ENCODE measurements at places on chromosomes 3 and 15.

DNA sequence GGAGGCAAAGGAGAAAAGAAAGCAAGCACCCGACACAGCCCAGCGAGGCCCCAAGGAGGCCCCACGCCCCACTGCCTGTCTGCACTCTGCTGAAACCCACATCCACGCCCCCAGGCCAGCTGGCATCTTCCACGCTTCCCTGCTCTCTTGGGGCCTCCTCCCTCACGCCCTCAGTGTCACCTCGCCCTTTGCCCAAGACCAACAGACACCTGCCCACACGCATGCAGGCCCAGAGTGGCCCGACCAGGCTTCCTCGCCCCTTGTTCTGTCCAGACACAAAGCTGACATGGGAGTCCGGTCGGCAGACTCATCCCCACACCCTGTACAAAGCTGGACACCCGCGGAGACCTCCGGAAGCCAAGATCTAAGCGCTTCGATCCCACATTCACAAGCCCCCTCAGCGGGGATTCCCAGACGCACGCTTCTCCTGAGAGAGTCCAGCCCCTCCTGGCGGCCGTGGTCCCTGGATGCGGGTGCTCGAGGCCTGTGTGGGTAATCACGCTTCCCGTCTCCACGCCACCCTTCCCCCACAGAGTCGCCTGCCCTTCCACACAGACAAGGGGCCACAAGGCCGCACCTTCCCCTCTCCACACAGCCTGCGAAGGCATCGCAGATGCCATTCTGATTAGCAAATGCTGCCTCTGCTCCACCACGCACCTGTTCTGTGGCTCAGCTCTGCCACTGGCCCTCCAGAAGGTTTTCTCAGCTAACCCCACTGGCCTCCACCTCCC, 176.6 kb downstream of the XXYLT1 start:
- peak; percentile 95 for ATAC-seq

- ATAC-seq, result no peak
Observed at GRCh38 chr15:45221053-45221599, 30.9 kb upstream of the SLC28A2 start.

GRCh38 chr3:41854956-41855355, 106.9 kb downstream of the ULK4 start:
- no peak for ATAC-seq

GRCh38 chr3:100609963-100610362, 562 bp downstream of the ADGRG7 start:
- ATAC-seq, result no peak

DNA sequence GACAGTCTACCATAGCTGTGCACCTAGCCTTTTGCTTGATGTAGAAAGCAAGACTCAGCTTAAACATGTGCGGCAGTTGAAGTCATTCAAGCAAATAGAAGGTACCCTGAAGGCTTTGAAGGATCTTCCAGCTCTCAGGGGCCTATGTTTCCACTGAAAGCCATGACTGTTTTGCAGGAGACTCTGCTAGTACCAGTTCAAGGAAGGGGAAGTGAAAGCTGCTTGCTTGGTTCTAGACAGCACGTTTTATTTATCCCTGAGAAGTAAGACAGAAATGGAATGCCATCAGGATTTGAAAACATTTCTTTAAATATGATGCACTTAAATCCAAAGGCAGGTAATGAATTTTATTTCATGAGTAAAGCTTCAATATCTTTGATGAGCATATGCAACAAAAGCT, 311.4 kb downstream of the PDCD6IP start:
- peak; percentile 57 for ATAC-seq

DNA sequence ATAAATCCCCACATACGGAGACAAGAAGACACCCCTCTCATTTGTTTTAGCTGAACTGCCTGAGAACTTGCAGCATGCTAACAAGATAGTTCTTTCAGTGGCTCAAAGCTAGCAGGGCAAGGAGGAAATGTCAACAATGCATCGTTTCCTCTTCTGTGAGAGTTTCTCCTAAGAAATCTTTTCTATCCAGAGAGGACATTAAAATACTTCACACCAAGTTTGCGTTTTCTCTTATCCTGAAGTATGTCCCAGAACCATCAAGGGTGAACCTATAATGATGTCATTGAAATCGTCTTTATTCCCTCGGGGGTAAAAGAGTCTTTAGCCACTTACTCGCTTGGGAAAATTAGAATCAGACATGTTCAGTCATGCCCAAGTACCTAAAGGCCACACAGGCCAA, 541.7 kb upstream of the MDFIC2 start:
- ATAC-seq, result no peak

GRCh38 chr15:43920254-43920600, 93.4 kb downstream of the WDR76 start:
- ATAC-seq, result no peak

- no peak for ATAC-seq
Observed at GRCh38 chr3:149368201-149368673, 9.2 kb downstream of the TM4SF1 start.

- ATAC-seq, result no peak
Observed at GRCh38 chr3:139202959-139203349, 140.9 kb upstream of the MRPS22 start.

- ATAC-seq, result no peak
Observed at GRCh38 chr15:51888593-51889195, 59.2 kb downstream of the TMOD3 start.

- no peak for ATAC-seq
Observed at GRCh38 chr3:117219296-117219695, 509.7 kb downstream of the TUSC7 start.

- no peak for ATAC-seq
Observed at GRCh38 chr3:13365390-13366379, 54.4 kb downstream of the NUP210 start.

DNA sequence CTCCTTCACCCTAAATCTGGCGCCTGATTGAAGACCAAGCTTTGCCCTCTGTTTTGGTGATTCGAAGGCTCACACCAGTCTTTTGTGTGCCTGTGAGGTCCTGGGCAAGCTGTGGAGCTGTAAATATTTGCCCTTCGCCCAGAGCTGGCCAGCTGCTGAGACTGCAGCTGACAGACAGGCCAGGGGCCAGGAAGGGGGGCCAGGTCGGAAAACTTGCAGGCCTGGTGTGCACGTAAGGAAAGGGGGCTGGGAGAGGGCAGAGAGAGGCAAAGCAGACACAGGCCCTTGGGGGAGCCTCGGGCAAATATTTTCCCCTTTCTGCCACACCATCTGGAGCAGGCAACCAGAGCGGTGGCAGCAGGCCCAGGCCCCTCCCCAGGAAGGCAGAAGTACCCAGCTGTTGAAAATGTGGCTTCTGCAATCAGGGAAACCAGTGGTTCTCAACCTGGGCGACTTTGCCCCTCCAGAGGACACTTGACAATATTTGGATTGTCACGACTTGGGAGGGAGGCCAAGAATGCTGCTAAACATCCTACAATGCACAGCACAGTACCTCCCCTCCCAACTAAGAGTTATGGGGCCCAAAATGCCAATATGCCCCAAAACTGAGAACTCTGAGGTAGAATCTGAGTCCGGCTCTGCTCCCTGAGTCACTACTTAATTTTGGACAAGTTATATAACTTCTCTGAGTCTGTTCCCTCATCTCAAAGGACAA, 2.5 kb downstream of the PDZRN3 start:
- no peak for ATAC-seq

GRCh38 chr15:47586653-47587224, 130.6 kb upstream of the SEMA6D start:
- ATAC-seq, result no peak

DNA sequence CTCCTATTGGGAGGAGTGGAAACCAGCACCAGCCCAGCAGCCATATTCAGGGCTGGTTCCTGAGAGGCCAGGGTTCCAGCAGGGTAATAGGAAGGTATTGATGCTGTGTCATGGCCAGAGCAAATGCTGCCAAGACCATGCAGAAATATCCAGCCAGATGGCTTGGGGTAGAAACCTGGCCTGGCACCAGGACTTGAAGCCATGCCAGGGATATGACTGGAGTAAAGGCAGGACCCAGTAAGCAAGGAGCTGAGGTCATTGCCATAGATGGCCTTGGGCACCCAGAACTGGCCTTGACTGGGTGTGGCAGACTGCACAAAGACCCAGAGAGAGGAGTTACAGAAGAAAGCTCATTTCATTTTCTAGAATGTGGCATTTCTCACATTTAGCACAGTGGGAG, 257.6 kb upstream of the GOLGA6L4 start:
- ATAC-seq, result peak; percentile 11

GRCh38 chr3:55521064-55521737, 34.1 kb upstream of the WNT5A start:
- ATAC-seq, result no peak

GRCh38 chr15:43763819-43764446, 12.8 kb downstream of the ELL3 start:
- ATAC-seq, result no peak

DNA sequence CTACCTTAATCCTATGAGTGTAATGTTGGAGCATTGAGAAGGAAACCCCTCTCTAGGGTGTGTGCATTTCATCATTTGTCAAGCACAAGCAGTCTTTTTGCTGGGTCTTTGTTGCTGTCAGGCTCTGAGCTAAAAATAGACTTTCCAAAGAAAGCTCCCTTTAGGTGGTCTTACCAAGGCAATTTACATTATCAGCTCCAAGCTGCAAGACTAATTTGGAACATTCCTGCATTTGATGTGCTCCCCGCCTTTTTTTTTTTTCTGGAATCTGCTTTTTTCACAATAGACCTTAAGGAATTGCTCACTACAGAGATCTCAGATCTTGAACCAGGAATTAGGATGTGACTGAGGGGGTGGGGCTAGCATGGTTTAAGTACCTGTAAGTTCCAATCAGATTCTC, 60.6 kb upstream of the STAC start:
- ATAC-seq, result no peak

DNA sequence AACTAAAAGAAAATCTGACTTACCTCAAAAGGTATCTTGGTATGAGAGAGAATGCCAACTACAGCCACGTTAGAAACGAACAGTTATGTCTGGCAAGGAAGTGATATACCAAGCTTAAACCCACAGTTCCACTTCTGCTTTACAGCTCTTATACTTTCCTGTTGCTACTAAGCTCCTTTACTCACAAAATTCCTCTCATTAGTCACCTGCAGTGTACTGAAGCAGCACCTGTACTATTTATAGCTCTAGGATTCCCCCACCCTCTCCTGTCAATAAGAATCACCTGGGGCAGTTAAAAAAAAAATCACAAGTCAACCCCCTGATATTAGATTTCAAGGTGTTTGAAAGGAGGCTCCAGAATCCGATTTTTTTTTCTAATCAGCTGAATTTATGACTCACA, 2.9 kb upstream of the TMEM266 start:
- peak; percentile 90 for ATAC-seq

DNA sequence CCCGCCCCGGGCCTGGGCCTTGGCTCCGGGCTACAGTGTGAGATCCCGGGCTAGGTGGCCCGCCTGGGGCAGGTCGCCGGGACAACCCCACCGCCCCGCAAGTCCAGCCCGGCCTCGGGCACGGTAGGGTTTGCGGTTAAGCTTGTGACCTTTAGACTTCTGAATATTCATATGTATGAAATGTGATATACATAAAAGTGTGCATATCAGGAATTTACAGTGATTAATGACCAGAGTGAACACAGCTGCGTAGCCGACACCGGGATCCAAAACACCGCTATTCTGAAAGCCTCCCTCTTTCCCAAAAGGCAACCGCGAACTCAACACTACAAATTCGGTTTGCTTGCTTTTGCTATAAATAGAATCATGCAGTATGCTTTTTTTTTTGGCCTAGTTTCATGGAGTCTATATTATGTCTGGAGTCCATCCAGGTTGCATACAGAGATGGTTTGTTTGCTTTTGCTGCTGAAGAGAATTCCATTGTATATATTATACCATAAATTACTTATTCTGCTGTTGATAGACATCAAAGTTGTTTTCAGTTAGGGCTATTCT, 636 bp upstream of the SNRPA1 start:
- ATAC-seq, result peak; percentile 70

- no peak for ATAC-seq
Observed at GRCh38 chr3:141525814-141526213, 39.0 kb downstream of the RASA2 start.

Data from stimulated activated memory B cell treated with anti-CD40 and anti-IgM and Interleukin-4, amounts not matched to agents 10 μg/mL and 1 μg/mL and 100 μg/mL, for 72 hours (primary cell).